ENCODE measurements at places on chromosomes 2 and 18. TPM values are rescaled to one million over a fixed set of nuclear protein-coding genes. Genes with fewer than 3 reads are reported as not detected.

Gene PDE1A
- 13.1 TPM for total RNA-seq

Gene SLC8A1
- 154 TPM for total RNA-seq

Gene SFT2D3
- 8.6 TPM for total RNA-seq

Gene SRD5A2
- total RNA-seq: not detected

Gene CYP27A1
- 12.0 TPM for total RNA-seq

Gene LBX2
- not detected for total RNA-seq

Gene DSG1
- not detected for total RNA-seq

Gene TCF23
- 31.5 TPM for total RNA-seq

Gene POTEJ
- total RNA-seq: not detected

Gene POMC
- 8.5 TPM for total RNA-seq

Measured in uterus (tissue), 4 donors.